ENCODE measurements at places on chromosomes 4 and X.

DNA sequence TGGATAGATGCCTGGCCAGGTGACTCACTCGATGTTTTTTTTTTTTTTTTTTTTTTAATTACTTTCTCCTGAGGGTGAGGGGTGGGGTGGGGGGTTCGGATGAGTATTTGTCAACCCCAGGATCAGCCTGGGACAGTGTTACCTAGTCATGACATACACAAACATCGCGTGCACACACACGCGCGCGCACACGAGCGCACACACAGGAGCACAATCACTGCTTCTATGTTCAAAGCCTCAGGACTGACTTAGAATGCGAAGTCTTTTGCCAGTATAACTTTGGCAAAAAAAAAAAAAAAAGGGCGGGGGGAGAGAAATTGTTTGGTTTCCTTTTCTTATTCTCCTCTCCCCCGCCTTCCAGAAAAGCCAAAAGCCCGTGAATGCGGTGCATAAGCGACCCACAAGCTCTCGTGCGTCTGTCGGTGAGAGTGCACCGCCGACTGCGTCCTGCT, 115.0 kb upstream of the TEX13C start:
- no peak for DNase-seq

- no peak for DNase-seq
Observed at GRCh38 chr4:64230709-64231310, 178.4 kb downstream of the TECRL start.

DNA sequence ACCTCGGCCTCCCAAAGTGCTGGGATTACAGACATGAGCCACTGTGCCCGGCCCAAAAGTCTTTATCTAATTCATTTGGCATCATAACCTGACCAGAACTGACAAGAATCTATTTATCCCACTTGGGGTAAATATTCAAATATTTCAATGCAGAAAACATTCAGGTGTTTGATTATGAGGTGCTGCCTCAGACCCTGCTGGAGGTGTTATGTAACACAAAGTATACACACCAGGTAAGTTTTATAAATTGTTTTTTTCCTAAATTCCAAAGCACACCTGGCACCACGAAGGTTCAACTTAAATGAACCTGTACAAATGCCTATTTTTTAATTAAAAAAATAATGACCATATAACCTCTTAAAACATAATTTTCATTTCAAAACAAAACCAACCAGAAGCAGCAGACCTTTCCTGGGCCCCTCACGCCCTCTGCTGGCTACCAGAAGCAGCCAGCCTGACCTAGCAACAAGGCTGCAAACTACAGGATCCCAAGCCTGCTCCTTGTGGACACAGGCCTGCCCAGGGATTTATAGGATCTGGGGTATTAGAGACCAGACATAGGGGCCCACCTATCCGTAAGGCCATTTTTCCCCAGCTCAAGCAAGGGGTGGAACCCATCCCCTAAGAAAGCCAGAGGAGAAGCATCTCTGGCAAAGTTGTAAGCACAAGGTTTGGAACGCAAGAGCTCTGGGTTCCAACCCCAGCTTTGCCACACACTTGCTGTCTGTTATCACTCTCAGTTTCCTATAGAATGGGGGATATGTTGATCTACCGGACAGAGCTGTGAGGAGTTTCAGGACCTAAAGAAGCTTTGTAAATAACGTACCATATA, 11.7 kb downstream of the OTUD5 start:
- no peak for DNase-seq

DNA sequence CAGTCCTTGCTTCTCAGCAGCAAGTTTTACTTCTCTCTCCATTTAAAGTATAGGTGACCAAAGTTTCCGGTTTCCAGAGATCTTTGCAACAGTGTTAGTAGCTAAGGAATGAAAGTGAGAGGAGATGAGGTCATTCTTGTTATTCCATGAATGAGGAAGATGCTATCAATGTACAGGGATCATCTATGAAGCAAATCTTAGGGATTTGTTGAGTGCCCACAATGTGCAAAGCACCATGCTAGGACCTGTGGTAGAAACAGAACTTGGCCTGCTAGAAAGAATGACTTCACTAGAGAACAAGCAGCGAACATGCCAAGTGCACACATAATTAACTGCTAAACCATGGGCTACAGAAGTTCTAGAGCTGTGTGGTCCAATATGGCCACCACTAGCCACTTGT, 112.5 kb downstream of the MID1 start:
- DNase-seq, result no peak

GRCh38 chr4:20486433-20486832, 213.8 kb upstream of the PACRGL start:
- no peak for DNase-seq

DNA sequence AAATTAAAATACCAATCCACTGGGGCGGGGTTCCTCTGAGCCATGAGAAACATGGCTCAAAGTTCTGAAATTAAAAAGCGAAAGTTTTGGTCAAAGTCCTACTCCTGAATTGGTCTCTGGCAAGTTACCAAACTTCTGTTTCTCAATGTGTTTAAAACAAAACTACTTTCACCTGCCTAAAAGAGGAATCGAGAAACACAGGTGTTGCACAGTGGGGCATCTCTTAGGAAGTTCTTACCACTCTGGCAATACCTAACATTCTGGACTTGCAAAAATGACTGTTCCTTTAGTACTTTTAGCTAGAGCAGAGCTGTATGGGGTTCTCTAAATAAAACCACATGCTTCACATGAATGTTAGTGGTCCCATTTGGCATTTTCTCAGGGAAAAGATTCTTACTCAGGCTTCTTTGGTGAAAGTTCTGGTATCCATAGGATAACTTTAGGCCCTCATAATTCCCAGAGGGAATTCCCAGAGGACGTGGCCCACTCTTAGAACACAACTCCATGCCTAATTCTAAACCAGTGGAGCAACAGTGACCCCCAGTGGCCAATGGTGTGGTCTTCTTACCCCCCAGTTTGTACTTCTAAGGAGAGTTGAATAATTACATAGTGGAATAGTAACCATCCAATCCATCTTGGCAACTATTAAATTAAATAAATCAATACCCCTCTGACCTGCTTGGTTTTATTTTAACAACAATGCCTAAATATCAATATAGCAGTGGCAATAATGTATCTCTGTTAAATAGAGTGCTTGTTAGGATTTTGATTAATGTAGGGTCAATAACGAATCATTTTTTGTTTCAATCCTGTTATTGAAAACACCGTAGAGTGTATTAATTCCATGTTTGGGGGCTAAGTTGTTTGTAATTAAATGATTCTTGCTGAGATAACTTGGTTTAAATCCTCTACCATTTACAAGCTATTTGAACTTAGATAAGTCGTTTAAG, 21.9 kb downstream of the BMP3 start:
- DNase-seq, result peak; percentile 20

GRCh38 chr4:112550728-112551127, 34.7 kb upstream of the NEUROG2 start:
- DNase-seq, result no peak

Measured in SHP77 treated with DMSO at 0.1 percent for 48 hours (cell line).